NCI-H1436 (cell line): ENCODE measurements at places on chromosomes 6 and 20.

DNA sequence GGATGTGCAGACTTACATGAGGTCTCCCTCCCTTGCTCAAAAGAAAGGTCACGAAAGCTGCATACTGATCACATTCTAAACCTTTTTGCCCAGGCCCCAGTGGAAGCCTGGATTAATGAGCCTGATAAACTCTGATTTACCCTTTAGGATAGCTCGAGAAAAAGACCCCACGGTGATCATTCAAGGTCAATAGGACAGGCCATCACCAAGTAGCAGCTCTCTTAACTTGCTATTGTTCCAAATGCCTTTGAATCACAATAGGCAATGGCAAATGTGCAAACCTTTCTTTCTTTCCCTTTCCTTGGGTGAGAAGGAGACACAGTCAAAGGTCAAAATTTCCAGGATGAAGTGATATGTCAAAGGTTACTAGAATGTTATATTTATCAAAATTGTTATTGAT, 327.3 kb downstream of the HDGFL1 start:
- no peak for DNase-seq

- DNase-seq: no peak
These were observed 11.8 kb downstream of the CLVS2 start for GRCh38 chr6:123007885-123008284.

- DNase-seq: no peak
These were observed 298.5 kb upstream of the JAG1 start for GRCh38 chr20:10972219-10972860.

DNA sequence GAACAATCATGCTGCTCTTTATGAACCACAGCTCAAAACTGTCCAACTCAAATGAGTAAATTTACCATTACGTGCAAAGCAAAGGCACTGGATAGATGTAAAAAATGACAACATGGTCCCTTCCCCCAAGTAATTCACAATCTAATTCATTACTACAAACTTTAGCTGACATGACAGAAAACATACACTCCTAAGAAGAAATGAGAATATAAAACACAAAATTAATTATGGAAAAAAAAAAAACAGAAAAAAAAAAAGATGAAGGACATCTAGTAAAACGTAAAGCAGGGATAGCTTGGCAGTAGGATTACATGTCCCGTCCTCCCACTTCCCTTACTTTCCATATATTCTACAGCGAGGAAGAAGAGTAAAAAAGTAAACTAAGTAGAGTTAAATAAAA, 5.7 kb downstream of the TUBE1 start:
- DNase-seq: no peak

DNA sequence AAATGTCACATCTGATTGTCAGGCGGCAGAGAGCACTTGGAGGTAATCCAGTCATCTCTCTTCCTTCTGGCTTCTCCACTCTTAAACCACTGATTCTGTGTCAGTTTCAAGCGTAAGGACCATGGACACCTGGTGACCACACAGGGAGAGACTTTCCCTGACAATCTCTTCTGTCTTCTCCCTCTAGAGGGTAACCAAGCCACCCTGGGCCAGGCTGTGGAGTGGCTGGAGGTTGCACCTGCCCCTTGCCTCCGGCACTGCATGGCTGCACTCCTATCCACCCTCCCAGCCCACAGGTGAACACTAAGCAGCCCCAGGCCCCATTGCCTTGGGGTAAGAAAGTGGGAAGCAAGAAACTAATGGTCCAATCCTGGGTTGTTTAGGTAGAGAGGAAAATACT, 78.7 kb downstream of the BFSP1 start:
- no peak for DNase-seq

GRCh38 chr6:168765752-168766151, 324.8 kb downstream of the SMOC2 start:
- no peak for DNase-seq

DNA sequence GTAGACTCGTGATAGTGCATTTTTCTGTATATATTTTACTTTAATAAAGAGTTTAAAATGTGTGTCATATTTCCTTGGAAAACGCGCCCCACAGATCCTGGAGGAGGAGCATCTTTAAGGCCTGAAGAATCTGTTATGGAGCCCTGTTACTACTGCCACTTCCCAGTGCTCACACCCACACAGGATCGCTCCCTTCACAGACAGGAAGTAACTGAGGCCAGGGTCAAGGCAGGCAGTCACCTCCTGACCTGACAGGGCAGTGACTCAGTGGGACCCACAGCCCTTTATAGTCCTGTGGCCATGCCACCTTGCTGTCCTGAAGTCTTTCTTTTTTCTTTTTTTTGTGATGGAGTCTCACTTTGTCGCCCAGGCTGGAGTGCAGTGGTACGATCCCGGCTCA, 9.0 kb downstream of the RRBP1 start:
- DNase-seq: no peak

DNA sequence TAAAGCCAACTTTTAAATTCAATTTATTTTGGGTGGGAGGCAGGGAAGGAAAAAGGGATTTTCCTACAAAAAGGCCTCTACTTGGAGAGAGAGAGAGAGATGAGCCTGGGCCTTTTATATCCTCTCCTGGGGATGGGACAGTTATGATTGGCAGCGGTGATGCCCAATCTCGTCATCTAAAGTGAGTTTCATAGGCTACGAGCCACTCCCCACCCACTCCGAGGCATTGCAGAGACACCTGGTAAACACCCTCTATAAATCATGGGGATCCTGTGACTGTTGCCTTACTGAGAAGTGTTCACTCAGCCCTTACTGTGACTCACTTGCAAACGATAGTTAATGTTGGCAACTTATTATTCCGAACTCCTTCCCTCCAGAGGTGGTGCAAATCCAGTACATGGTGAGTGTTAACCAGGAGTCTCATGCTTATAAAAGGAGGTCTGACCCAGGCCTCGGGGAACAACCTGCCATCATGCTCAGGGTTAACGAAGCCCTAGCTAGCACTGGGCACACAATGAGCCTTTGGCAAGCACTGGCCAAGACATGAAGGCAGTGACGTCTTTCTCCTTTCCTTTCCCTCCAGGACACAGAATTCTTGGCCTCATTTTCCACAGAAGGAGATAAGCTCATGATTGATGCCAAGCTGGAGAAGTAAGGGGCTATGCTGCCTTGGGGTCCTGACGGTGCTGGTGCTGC, 20.5 kb downstream of the BPIFB4 start:
- no peak for DNase-seq

GRCh38 chr6:10084111-10084986, 330.5 kb downstream of the TFAP2A start:
- DNase-seq: no peak

DNA sequence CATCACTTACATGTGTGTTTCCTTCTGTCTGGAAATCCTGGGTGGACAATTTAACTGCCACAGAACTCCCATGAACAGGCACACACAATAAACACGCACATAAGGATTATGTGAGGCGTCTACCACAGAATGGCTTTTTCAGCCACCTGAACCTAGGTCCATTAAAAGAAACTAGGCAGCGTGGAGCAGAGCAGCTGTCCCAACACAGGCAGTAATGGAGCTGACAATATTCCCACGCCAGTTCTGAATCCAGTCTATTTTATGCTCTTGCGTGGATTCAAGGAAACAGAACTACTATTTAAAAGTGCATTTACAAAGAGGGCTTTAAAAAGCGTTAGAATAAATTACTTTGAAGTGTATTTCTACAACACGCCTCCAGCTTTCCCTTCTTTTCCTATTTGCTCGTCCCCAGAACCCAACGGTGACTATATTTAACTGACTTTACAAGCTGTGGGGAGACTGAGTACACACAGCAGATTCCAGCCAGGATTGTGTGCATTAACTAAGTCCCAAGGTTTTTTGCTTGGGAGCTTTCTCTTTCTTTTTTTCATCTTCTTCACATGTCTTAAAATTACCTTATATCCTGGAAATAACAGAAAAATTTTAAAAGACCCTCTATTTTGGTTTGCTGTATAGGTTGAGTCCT, 95.9 kb downstream of the GMDS start:
- DNase-seq: no peak

DNA sequence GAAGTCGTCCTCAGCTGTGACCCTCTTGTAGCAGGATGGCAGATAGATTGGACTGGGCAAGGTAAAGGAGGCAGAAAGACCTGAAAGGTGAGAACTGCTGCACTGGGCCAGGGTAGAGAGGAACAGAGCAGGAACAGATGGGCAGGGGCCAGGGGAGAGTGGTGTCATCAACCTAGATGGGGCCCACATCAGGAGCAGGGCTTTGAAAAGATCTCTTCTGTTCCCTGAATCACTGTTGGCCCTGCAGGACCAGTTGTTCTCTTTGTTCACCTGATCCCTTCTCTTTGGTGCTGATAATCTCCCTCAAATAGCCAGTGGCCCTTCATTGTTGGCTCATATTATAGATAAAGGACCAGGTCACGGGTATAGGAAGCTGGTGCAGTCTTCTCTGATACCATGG, 59.9 kb downstream of the DTD1 start:
- DNase-seq: no peak

DNA sequence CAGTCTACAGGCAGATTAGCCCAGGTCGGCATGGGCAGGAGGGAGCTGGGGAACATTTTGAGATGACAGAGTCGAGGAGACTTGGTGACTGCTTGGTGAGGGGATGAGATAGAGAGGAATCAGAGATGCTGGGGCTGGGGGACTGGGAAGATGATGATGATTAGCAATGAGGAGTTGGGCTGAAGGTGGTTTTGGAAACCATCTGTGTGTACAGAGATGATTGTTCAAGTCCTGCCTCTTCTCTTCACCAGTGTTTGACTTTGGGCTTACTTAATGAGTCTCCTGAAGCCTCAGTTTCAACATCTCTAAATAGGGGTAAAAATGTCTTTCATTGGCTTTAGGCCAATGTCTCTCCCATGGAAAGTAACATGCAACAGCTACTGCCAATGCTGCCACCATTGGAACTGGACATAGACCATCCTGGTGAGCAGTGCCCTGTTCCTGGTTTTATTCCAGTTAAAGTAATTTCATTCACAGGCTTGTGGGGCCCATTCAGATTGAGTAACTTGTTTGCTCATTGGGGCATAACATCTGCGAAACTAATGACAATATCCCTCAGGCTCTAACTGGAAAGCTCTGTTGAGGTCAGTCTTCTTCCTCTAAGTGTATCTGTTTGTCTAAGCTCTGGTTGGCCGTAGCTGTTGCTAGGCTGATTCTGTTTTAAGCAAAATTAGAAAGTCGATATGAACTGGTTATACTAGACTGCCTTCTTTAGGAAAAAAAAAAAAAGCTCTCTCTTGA, 99.1 kb downstream of the ARMC2 start:
- DNase-seq: no peak

- DNase-seq: peak; percentile 41
These were observed 184.2 kb downstream of the ANKRD60 start for GRCh38 chr20:58044286-58044685.

DNA sequence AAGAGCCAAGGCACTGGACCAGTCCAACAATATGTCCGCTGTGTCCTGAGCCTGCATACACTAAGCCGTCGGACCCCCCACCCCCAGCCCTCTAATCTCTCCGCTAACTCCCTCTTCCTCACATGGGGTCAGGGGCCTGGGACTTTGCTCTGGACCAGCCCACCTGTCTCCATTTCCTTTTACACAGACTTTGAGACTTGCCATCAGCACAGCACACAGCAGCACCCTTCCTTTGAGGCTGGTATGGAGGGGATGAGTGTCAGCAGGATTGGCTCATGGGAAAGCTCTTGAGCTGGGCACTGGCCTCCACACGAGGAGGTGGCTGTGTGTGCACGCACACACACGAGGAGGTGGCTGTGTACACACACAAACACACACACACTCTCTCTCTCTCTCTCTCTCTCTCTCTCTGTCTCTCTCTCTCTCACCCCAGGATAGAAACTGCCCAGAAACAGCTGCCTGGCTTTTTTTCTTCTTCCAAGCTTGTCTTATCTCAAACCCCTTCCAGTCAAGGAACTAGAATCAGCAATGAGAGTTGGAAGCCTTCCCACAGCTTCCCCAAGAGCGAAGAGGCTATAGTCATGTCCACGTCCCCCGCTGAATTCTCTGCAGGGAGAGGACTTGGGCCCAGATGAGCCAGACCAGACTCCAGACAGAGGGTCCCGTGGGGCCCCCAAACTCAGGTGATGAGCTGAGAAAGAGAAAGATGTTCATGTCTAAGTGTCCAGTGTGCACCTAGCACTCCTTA, 18.6 kb downstream of the SLC9A8 start:
- DNase-seq: no peak

- no peak for DNase-seq
These were observed 56.5 kb upstream of the IER3 start for GRCh38 chr6:30800871-30801270.

- DNase-seq: no peak
These were observed 34.4 kb upstream of the ZNF184 start for GRCh38 chr6:27507041-27507956.

- DNase-seq: no peak
These were observed 58.3 kb downstream of the HNF4A start for GRCh38 chr20:44413575-44414345.

- DNase-seq: no peak
These were observed 185.8 kb upstream of the MAN1A1 start for GRCh38 chr6:119535332-119535731.

GRCh38 chr6:158499601-158500000, 60.3 kb upstream of the TMEM181 start:
- no peak for DNase-seq

DNA sequence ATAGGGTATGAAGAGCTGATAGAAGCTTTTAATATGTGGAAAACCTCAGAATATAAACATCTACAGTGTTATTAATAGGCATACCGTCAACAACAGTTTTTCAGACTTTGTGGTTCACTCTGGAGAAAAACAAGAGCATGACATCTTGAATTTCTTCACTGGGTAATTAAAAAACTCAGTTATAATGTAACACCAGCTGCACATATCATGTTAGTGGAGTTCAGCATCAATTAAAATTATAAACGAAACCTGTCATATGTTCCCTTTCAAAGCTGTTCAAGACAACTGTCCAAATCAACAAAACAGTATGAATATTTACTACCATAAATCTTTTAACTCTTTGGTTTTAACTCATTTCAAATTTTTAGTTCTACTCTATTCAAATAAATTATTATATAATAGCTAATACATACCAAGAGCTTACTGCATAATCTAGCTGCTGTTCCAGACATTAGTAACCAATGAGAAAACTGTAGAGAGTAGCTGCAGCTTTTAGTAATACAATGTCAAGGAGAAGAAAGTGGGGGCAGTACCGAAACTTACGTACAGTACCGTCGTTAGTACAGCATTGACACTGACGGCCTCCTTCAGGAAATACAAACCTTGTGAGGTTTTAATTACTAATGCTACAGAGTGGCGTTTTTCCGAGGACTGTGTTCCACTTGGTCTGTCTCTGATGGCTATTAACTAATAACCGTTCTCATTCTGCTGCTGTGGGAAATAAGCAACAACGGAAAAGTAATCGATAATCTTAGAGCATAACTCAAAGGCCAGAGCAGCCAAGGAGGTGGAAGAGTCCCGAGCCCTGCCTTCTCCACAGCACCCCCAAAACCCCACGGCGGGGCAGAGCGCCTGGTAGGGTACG, 532 bp upstream of the PM20D2 start:
- peak; percentile 40 for DNase-seq

DNA sequence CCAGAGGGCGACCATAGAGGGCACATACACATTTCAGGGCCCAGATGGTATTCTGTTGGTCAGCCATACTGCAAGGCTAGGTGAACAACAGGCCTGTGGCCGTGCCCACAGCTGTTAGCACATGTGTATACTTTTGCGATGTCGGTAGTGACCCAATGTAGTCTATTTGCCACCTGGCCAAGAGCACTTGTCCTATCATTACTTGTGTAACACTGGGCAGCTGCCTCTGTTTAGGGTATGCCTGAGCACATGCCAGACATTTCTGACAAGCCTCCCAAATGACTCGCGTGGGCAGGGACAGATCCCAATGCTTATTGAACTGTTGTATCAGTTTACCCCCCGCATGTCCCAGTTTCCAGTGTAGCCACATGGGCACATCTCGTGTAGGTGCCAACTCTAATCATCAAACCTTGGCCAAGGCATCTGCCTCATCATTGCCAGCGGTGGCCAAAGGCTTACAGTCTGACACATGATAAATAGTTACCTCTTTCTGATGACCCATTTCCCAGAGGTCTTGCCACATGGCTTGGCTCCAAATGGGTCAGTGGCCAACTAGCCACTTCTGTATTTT, 74.4 kb upstream of the FBXL4 start:
- no peak for DNase-seq
